Kidney capillary endothelial cell (primary cell): ENCODE measurements at places on chromosomes 1 and 21.

GRCh38 chr1:30844631-30845030 lies 63.9 kb downstream of the SDC3 start:
- no peak for DNase-seq

DNA sequence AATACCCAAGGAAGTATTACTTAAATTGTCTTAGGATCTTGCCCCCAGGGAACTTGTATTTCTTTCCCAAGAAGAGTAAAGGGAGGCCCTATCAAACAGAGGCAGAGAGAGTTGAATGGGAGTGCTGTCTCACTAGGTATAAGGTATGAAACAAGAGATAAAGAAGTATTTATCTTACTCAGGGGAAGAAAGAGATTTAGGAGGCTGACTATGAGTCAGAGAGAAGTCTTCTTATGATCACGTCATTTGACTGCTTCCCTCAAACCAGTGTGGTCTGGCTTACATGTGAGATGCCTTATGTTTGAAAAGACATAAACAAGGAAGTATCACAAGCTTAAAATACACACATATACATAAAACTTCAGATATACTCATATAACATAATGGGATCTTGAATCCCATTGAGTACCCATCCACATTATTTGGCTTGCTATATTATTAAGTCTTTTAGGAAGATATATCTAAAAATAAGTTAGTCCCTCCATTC lies 29.6 kb downstream of the DUSP10 start:
- DNase-seq: no peak

- DNase-seq: no peak
Measured at GRCh38 chr1:46996659-46997281, 26.7 kb upstream of the CYP4X1 start.

DNA sequence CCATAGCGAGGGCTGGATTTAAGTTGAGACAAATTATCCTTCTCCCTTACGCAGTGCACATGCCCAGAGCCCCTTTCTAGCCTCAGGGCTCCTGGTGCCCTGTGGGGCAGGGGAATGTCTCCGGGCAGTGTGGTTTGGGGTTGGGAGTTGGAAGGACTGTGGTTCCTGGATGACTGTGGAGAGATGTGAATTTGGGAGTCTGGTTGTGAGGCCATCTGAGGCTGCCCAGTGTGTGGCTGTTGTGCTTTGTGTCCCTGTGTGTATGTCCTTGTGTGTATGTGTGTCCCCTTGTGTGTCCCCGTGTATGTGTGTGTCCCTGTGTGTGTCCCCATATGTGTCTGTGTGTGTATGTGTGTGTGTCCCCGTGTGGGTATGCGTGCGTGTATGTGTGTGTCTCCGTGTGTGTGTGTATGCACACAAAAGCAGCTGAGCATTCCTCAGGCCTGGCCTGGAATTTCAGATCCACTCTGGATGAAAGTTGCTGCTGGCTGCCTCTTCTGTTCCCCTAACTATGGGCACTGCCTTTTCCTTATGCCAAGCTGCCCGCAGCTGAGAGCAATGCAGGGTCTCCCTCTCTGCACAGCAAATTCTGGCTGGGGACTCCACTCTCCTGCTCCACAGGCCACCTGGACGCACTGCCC lies 65.4 kb downstream of the UBIAD1 start:
- no peak for DNase-seq

DNA sequence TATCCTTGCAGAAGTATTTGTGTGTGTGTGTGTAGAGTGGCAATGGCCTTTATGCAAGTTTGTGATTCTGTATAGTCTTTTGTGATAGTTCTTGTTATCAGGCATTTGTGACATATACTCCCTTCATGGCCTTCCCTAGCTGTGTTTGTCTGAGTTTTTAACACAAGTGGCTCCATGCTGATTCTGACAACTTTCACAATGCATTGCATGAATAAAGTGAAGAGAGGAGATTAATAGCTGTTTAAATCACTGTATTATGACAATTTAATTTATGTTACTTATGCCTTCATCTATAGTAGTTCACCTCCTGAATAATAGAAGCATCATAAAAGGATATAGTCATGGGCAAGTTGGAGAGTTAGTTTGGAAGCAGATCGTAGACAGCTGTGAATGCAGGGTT lies 17.2 kb upstream of the MCOLN3 start:
- DNase-seq: no peak

DNA sequence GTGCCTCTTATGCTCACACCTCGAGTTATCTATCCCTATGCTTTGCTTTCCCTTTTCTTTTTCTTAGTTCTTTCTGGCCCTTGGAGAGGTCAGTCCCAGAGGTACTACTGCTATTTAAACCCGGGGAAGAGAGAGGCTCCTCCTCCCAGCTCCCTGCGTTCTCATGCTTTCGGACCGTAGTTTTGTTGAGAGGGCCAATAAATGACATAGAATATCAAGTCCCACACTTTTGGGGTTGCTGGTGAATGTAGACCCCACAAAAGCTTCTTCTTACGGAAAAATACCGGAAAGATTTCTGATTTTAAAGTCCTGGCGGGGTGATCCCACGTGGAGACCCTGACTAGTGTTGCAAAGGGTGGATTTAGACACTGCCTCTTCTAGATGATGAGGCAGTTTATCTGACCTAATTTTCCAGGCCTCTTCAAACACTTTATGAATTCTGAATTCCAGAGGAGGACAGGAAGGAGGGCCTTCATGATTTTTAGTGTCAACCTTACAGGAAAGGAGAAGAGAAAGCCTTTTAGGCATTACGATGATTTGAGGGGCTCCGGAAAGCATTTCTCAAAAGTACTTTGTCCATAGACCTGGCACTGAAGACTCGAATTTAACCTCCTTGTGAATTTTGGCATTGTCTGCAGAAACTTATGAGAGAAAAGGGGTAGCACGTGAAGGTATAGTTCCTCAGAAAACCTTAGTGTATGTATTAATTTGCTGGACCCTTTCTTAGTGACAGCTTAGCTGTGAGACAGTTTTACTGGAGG lies 694 bp downstream of the TMEM167B start:
- peak; percentile 48 for DNase-seq

DNA sequence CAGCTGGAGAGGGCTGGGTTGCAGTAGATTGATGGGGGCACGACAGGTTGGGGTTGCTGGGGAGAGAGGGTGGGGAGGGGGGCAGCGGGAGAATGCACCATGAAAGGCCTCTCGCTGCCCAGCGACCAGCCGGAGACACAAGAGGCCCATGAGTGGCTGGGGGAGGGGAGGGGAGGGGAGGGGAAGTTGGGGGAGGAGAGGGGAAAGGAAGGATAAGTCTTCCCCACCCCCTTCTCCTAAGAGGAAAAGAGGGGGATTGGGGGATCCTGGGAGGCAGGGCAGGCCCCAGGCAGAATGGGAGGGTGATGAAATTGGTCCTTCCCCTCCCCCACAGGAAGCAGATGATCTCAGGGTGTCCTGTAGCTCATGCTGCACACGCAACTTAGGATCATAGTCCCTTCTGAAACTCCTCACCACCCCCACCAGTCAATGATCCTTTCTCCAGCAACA lies 45.7 kb downstream of the PAX7 start:
- DNase-seq: no peak

- DNase-seq: no peak
Measured at GRCh38 chr21:45410865-45411809, 6.2 kb downstream of the COL18A1 start.

DNA sequence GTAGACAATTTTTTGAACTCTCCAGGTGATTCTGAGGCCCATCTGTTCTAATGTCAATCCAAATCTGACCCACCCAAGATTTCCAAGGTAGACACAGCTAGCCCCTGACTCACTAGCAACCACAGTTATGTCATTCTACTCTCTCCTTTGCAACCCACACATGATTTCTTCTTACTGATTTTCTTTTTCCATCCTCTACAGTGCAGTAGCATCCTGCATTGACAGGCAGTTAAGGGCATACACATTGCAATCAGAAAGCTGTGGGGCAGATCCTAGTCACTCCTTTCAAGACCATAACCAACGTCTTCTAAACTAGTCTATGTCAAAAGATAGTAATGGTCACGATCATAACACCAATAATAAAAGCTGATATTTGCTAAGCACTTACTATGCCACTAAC lies 54.2 kb downstream of the JAK1 start:
- DNase-seq: no peak

DNA sequence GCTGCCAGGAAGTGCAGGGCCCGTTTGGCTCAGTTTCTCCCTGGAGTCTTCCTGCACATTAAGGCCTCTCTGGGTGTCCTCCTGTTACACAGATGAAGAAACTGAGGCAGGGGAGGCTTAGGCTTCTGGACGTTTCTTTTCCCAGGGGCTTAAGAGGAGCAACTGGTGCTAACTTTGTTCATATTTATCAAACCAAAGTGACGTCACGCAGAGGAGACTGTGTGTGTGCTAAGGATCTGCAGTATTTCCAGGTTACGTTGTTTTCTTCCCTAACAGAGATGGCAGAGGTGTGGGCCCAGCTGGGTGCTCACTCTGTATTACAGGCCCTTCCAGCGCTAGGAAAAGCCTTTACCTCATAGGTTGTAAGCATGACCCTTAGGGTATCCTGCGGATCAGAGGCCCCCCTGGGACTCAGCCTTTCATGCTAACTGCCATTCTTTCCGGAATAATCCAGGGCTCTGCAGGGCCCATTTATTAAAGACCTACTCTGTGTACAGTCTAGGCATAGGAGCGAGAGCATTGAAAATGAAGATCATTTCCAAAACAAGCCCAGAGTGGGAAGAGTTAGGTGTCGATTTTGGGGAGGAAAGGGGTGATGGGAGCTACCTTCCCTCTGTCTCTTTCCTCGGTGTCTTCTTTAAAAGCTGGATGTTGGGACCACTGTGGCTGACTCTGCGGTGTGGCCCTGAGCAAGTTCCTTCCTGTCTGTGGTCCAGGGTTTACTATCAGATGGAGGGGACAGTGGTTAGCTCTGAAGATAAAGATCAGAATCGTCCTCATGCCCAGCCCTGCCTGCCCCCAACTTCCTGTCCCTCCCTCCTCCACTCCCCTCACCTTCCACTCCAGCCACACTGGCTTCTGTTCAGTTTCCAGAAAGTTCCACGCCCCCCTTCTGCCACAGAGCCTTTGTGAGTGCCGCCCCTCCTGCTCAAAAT lies 4.6 kb downstream of the AGTRAP start:
- no peak for DNase-seq

GRCh38 chr1:226608699-226609505 lies 60.3 kb downstream of the STUM start:
- peak; percentile 64 for DNase-seq

- DNase-seq: no peak
Measured at GRCh38 chr1:222234351-222234750, 313.6 kb downstream of the HHIPL2 start.

GRCh38 chr1:114345930-114346479 lies 165.0 kb downstream of the TRIM33 start:
- DNase-seq: no peak

- no peak for DNase-seq
Measured at GRCh38 chr21:45334134-45334533, 46.4 kb upstream of the POFUT2 start.

GRCh38 chr1:171988243-171988885 lies 147.1 kb downstream of the DNM3 start:
- no peak for DNase-seq

- DNase-seq: no peak
Measured at GRCh38 chr1:226308166-226308722, 720 bp downstream of the LIN9 start.
